Stimulated activated naive B cell treated with anti-CD40 and anti-IgM and Interleukin-4, amounts not matched to agents 10 μg/mL and 1 μg/mL and 100 μg/mL, for 72 hours (primary cell): ENCODE measurements at places on chromosomes 7 and 10.

DNA sequence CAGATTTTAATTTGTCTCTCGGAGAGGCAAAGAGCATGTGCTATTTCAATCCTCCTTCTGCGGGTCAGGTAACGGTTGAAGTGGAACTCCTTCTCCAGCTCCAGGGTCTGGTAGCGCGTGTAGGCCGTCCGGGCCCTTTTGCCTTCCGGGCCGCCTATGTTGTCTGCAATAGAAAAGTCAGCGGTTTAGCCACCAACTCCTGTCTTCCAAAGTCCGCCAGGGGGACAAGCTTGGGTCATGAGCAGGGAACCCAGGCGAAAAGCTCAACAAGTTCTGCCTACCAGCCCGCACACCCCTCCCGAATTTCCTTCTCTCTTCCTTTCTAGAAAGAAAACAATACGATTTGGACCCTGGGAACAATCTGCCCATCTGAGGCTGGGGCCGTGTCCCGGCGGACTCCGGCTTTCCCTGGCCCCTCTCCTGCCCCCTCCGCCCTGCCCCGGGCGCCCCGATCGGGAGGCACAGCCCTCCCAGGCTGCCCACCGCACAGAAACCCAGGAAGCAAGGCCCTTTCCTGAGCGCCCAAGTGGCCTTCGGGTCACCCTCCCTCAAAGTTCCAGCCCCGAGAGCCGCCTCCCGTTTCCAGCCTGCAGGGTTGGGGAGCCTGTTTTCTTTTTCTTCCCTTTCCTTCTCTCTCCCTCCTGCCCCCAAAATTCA lies 1.4 kb downstream of the HOXA5 start:
- DNase-seq = no peak
- peaks cover 11% of the 10 kb centered on the region for H3K4me1 ChIP-seq
- H3K27ac ChIP-seq = no peak overlapping the region
- no peaks in the 10 kb centered on the region for H3K36me3 ChIP-seq
- H3K27me3 ChIP-seq = peaks cover 64% of the 10 kb centered on the region

DNA sequence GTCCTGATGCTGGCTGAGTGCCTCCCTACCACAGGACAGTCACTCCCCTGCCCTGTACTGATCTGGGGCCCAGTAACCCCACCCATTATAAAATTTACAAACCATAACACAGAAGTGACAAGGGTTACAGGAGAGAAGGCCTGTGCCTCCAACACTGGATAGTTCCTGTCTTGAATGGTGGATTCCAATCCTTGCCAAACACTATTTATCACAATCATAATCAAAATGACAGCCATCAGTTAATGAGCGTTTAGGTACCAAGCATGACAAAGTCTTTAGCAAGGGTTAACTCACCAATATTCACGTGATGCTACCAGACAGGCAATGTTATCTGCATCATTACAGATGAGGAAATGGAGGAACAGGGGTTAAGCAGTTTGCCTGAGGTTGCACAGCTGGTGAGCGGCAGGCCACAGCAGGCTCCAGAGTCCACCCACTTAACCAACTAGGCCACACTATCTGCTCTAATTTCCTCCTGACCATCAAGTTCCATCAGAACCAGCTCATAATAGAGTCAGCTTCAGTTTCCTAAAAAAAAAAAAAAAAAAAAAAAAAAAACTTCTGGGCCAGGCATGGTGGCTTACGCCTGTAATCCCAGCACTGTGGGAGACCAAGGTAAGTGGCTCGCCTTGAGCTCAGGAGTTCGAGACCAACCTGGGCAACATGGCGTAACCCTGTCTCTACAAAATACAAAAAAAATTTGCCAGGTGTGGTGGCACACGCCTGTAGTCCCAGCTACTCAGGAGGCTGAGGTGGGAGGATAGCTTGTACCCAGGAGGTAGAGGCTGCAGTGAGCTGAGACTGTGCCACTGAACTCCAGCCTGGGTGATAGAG lies 14.2 kb downstream of the PDLIM1 start:
- no peaks in the 10 kb centered on the region for H3K36me3 ChIP-seq
- H3K27ac ChIP-seq = peak overlapping the region; percentile 22
- no peak for DNase-seq
- no peak overlapping the region for H3K4me3 ChIP-seq
- peaks cover 40% of the 10 kb centered on the region for H3K4me1 ChIP-seq

GRCh38 chr10:123529146-123529760 lies 136.9 kb upstream of the GPR26 start:
- no peak overlapping the region for H3K27ac ChIP-seq
- no peaks in the 10 kb centered on the region for H3K27me3 ChIP-seq
- peaks cover 18% of the 10 kb centered on the region for H3K4me1 ChIP-seq
- no peak overlapping the region for H3K4me3 ChIP-seq
- peaks cover 4% of the 10 kb centered on the region for H3K36me3 ChIP-seq
- DNase-seq = no peak

GRCh38 chr10:118563373-118563890 lies 32.0 kb downstream of the PRLHR start:
- H3K4me1 ChIP-seq = no peaks in the 10 kb centered on the region
- no peak overlapping the region for H3K4me3 ChIP-seq
- peaks cover 32% of the 10 kb centered on the region for H3K27me3 ChIP-seq
- DNase-seq = no peak
